ENCODE measurements at places on chromosomes 6 and 20. TPM values are rescaled to one million over a fixed set of nuclear protein-coding genes. Genes with fewer than 3 reads are reported as not detected.

The MMP24 gene
- polyA plus RNA-seq = 0.03 TPM

The POFUT1 gene
- 16.8 TPM for polyA plus RNA-seq

The SEL1L2 gene
- polyA plus RNA-seq = not detected

The CNBD2 gene
- 2.4 TPM for polyA plus RNA-seq

The XKR7 gene
- polyA plus RNA-seq = not detected

The TPD52L1 gene
- 44.3 TPM for polyA plus RNA-seq

The ANGPT4 gene
- not detected for polyA plus RNA-seq

The RAMACL gene
- 0.19 TPM for polyA plus RNA-seq

All from foreskin keratinocyte (primary cell).